ENCODE measurements at places on chromosomes 2 and 18. TPM values are rescaled to one million over a fixed set of nuclear protein-coding genes. Genes with fewer than 3 reads are reported as not detected.

ENOSF1 gene
- total RNA-seq = 37.8 TPM

GRCh38 chr2:224934526-224935188 is 107.6 kb downstream of the DOCK10 start:
- DNase-seq = no peak

DNA sequence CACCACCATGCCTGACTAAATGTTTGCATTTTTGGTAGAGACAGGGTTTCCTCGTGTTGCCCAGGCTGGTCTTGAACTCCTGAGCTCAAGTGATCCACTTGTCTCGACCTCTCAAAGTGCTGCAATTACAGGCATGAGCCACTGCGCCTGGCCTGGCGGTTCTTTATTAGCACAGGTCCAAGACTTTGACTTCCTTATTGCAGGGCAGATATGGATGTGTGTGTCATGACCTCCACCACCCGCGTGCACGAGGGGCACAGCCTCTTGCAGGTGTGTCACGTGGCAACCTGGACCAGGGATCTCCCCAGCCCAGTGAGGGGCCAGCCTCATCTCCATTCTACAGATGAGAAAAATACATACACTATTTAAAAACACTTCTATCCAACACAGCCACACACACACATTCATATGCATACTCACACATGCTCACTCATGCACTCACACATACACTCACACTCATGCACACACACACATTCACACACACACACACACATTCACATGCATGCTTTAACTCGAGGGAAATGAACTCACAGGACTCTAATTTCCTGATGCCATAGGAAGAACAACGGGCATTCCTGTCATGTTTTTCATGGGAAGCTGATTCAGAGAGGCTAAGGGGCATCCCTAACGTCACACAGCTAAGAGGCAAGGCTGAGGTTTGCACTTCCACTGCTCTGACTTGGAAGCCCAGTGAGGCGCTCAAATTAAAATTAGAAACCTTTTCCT is 38.8 kb downstream of the RRM2 start:
- no peak for DNase-seq

SCN2A gene
- not detected for total RNA-seq

DNA sequence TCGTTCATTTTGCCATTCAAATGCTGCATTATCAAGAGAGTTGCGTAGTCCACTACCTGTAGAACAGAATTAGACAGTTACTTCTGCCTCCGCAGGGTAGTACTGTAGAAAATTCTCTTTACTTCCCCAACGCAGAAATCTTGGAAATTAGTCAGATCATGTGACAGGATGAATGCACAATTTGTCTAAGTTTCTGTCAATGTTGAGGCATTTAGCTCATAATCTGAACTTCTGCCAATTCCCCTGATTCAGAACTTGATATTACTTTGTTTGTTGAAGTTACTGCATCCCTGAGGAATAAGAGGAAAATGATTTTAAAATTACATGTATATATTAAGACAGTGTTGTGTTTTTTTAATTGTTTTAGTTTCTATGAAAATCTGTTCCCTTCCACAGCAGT is 83.4 kb downstream of the TTC27 start:
- no peak for DNase-seq

GRCh38 chr2:32453242-32454062 is 96.6 kb downstream of the BIRC6 start:
- DNase-seq = no peak
